ENCODE measurements at places on chromosomes 12 and 14.
A peak's percentile ranks its signal among the peaks of the same experiment; 100 is the strongest.

GRCh38 chr12:56574210-56574609 is 52.6 kb downstream of the RBMS2 start:
- H3K36me3 ChIP-seq, result peaks cover 24% of the 10 kb centered on the region
- no peak overlapping the region for H3K4me3 ChIP-seq
- H3K27ac ChIP-seq, result no peak overlapping the region
- H3K27me3 ChIP-seq, result no peaks in the 10 kb centered on the region

DNA sequence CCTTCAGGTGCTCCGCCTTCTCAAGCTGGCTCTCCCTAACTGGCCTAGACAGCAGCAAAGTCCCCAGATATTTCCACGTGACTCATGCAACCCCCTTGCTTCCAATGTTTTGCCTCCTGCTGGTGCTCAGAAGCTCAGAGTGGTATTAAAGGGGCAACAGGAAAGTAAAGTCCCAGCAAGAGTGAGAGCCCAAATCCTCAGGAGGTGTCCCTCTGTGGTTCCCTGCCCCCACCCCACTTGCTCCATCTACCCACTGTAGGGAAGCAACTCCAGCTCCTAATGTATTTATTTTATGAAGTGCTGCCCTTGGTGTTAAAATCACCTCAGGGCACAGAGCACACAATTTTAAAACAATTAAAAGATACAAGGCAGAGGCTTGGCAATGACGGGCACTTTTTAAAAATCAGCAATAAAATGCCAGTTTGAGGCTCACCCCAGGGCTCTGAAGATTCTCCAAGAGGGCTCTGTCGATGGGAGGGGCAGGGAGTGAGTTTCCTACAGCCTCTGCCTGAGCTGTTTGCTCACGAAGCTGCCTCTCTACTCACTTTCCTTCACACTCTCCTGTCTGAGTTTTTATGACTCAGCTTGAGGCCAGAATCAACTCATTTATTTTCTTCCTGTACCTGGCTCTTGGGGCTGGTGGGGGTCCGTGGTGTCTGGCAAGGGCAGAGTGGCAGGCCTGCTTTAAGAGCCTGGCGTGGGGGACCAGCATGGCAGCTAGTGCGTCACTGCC is 81.9 kb upstream of the MAX start:
- DNase-seq, result no peak
- peak overlapping the region; percentile 15 for H3K27ac ChIP-seq
- peaks cover 27% of the 10 kb centered on the region for H3K4me1 ChIP-seq
- no peaks in the 10 kb centered on the region for H3K36me3 ChIP-seq

- no peaks in the 10 kb centered on the region for H3K4me1 ChIP-seq
- H3K27me3 ChIP-seq, result no peaks in the 10 kb centered on the region
- H3K27ac ChIP-seq, result no peak overlapping the region
- H3K4me3 ChIP-seq, result no peak overlapping the region
- no peak for DNase-seq
Measured at GRCh38 chr12:129662234-129662633, 241.6 kb downstream of the TMEM132D start.

DNA sequence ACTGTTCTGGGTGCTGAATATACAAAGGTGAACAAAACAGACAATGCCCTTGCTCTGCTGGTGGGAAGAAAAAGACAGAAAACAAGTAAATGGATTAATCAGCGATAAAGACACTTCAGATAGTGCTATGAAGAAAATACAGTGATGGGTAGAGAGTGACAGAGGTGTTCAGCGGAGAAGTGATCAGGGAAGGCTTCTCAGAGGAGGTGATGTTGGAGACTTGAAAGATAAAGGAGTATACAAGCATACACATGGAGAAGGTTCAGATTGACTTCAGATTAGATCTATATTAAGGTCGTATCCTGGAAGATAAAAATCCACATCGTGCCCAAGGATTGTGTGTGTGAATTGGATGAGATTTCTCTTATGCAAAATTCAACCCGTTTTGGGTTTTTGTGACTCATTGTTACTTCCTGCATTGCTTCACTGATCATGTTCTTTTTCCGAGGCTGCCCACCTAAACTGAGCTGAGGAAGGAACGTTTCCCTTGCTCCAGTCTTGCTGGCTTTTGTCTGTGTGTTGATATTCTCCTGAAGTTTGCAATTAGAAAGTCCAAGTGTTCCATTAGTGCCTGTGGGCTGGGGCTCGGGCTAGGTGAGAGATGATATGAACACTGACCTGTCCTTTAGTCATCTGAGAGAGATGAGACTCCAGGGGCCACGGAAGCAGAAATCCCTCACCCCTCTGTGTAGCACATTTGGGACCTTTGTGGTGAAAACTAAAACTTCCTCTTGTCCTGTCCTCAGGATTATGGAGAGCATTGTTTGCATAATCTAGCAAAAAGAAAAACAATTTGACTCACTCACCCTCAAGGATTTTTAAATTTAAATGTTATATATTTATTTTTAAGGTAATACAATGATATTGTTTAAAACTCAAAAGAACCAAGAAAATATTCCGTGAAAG is 27.6 kb downstream of the PLXNC1 start:
- no peak overlapping the region for H3K27ac ChIP-seq
- no peaks in the 10 kb centered on the region for H3K36me3 ChIP-seq
- H3K4me3 ChIP-seq, result no peak overlapping the region
- no peaks in the 10 kb centered on the region for H3K4me1 ChIP-seq

- H3K27me3 ChIP-seq, result no peaks in the 10 kb centered on the region
- H3K27ac ChIP-seq, result peak overlapping the region; percentile 83
- no peak for DNase-seq
- H3K36me3 ChIP-seq, result no peaks in the 10 kb centered on the region
Measured at GRCh38 chr12:111773801-111774551, 7.2 kb downstream of the ALDH2 start.

- DNase-seq, result no peak
- H3K36me3 ChIP-seq, result no peaks in the 10 kb centered on the region
- H3K27me3 ChIP-seq, result no peaks in the 10 kb centered on the region
Measured at GRCh38 chr12:58548801-58549200, 371.5 kb downstream of the LRIG3 start.

- peaks cover 7% of the 10 kb centered on the region for H3K36me3 ChIP-seq
- no peaks in the 10 kb centered on the region for H3K4me1 ChIP-seq
- no peak overlapping the region for H3K27ac ChIP-seq
Measured at GRCh38 chr12:104355630-104356029, 52.1 kb downstream of the EID3 start.

- peak overlapping the region; percentile 55 for H3K4me3 ChIP-seq
- peak overlapping the region; percentile 65 for H3K27ac ChIP-seq
- no peaks in the 10 kb centered on the region for H3K27me3 ChIP-seq
- DNase-seq, result no peak
- no peaks in the 10 kb centered on the region for H3K36me3 ChIP-seq
Measured at GRCh38 chr12:54025499-54026405, 2.5 kb upstream of the HOXC6 start.
